ENCODE measurements at places on chromosomes 3 and 15. TPM values are rescaled to one million over a fixed set of nuclear protein-coding genes. Genes with fewer than 3 reads are reported as not detected.

CFAP161 gene
- total RNA-seq, result 0.12 TPM

RTP3 gene
- total RNA-seq, result not detected

CLDN16 gene
- total RNA-seq, result not detected

SI gene
- not detected for total RNA-seq

AKAP13 gene
- 93.7 TPM for total RNA-seq

FOXB1 gene
- not detected for total RNA-seq

CCR1 gene
- total RNA-seq, result 0.87 TPM

BDH1 gene
- total RNA-seq, result 3.9 TPM

ADAMTS9 gene
- total RNA-seq, result 2.1 TPM

GPR15 gene
- not detected for total RNA-seq

DNAH12 gene
- under 0.01 TPM for total RNA-seq

TGM5 gene
- total RNA-seq, result not detected

MYRIP gene
- total RNA-seq, result 0.22 TPM

UROC1 gene
- total RNA-seq, result not detected

TPRG1 gene
- 1.8 TPM for total RNA-seq

USP19 gene
- 56.4 TPM for total RNA-seq

NDN gene
- 59.1 TPM for total RNA-seq

P2RY14 gene
- not detected for total RNA-seq

ZIC4 gene
- total RNA-seq, result not detected

PLA2G4F gene
- total RNA-seq, result 0.12 TPM

CACNA2D3 gene
- not detected for total RNA-seq

HYKK gene
- 4.9 TPM for total RNA-seq

KNL1 gene
- total RNA-seq, result 43.8 TPM

EPHB3 gene
- total RNA-seq, result 8.5 TPM

KBTBD8 gene
- total RNA-seq, result 4.0 TPM

CDHR4 gene
- 0.12 TPM for total RNA-seq

WDR93 gene
- under 0.01 TPM for total RNA-seq

IMPG2 gene
- total RNA-seq, result 0.44 TPM

CCR3 gene
- not detected for total RNA-seq

IL17RD gene
- total RNA-seq, result 6.5 TPM

BNC1 gene
- total RNA-seq, result 11.3 TPM

SNX1 gene
- total RNA-seq, result 57.8 TPM

Measured in uterine smooth muscle cell (primary cell).